Metanephros (tissue), 2 donors: ENCODE measurements at places on chromosomes 16 and 17. TPM values are rescaled to one million over a fixed set of nuclear protein-coding genes. Genes with fewer than 3 reads are reported as not detected.

KCTD19 gene
- total RNA-seq: 0.47 TPM

TMEM235 gene
- not detected for total RNA-seq

AURKB gene
- 23.1 TPM for total RNA-seq

KLHL11 gene
- total RNA-seq: 38.2 TPM

KLHDC4 gene
- total RNA-seq: 26.4 TPM

CRLF3 gene
- total RNA-seq: 11.1 TPM

CACNB1 gene
- total RNA-seq: 39.8 TPM

POLR3E gene
- 48.3 TPM for total RNA-seq

RECQL5 gene
- 36.8 TPM for total RNA-seq

DNAI2 gene
- not detected for total RNA-seq

PIMREG gene
- total RNA-seq: 9.6 TPM

OR3A3 gene
- not detected for total RNA-seq

TP53TG3C gene
- not detected for total RNA-seq

LLGL2 gene
- total RNA-seq: 74.6 TPM

HBA1 gene
- total RNA-seq: 5,051 TPM

SLC2A4 gene
- 19.6 TPM for total RNA-seq

GPR179 gene
- 0.06 TPM for total RNA-seq

SLC52A1 gene
- 0.58 TPM for total RNA-seq

PLCG2 gene
- 47.6 TPM for total RNA-seq

SLC6A4 gene
- total RNA-seq: 0.58 TPM

RCVRN gene
- total RNA-seq: not detected

CARD14 gene
- 0.82 TPM for total RNA-seq

MED31 gene
- 12.6 TPM for total RNA-seq

SCNN1B gene
- 15.6 TPM for total RNA-seq

OR1A1 gene
- total RNA-seq: not detected

IL34 gene
- total RNA-seq: 4.7 TPM

TSNAXIP1 gene
- 5.4 TPM for total RNA-seq

PDILT gene
- total RNA-seq: not detected

CMTM2 gene
- 0.93 TPM for total RNA-seq

TPSB2 gene
- 0.47 TPM for total RNA-seq

SLFN5 gene
- 15.9 TPM for total RNA-seq

FBXW10B gene
- 0.41 TPM for total RNA-seq

ESRP2 gene
- total RNA-seq: 16.1 TPM

PYY gene
- total RNA-seq: not detected

TMEM100 gene
- 25.9 TPM for total RNA-seq
